ENCODE measurements at places on chromosomes 13 and 19. TPM values are rescaled to one million over a fixed set of nuclear protein-coding genes. Genes with fewer than 3 reads are reported as not detected.

The SNRPD2 gene
- 382 TPM for total RNA-seq

The CATSPERD gene
- total RNA-seq = not detected

The SLC5A5 gene
- total RNA-seq = not detected

The ZNF578 gene
- 7.0 TPM for total RNA-seq

The ZIM2 gene
- total RNA-seq = not detected

The IGSF23 gene
- total RNA-seq = 0.17 TPM
